ENCODE measurements at places on chromosomes 5 and 9.

- no peak for DNase-seq
These were observed 41.2 kb downstream of the ANKS6 start for GRCh38 chr9:98755006-98755618.

DNA sequence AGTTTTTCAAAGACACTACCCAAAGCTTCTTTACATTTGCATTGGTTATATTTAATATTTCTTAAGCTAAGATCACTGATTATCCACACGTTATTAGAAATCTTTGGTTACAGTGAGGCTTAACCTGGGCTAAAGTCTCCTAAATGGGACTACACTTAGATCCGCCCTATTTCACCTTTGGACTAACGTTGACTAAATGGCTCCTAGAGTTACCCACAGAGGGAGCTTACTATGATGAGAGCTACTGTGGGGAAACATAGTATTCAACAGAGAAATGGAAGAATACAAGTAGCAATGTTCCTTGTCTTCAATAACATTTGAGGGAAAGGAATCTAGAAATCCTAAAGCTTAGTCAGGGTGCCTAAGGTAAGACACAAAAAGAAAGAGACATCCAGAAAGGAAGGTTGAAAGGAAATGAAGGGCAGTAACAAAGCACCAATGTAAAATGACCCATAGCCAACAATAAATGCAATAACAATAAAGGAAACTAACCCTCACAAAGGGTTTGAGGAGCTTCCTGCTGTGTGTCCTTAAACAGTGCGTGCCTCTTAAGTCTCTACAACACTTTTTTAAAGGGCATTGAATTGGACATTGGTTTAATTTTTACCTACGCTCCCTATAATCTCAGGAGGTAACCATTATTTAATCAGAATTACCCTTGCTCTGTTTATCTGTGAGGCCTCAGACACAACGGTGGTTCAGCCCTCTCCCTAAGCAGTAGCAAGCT lies 217.1 kb downstream of the PJA2 start:
- DNase-seq = no peak

DNA sequence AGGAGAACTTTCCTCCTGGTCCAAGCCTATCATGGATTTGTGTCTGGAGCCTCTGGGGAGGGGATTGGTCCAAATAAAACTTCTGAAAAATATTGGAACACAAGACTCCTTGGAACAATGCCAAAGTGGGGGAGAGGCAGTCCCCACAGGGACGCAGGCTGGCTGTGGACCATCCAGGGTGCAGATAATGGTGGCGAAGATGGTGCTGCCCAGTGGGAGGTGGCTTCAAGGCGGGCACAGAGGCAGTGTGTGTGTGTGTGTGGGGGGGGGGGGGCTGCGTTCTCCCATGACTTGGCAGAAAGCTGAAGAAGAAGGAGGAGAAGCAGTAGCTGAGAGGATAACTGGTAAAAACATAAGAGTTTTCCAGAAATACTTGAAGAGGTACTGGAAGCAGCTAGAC lies 186.4 kb downstream of the MELK start:
- no peak for DNase-seq

DNA sequence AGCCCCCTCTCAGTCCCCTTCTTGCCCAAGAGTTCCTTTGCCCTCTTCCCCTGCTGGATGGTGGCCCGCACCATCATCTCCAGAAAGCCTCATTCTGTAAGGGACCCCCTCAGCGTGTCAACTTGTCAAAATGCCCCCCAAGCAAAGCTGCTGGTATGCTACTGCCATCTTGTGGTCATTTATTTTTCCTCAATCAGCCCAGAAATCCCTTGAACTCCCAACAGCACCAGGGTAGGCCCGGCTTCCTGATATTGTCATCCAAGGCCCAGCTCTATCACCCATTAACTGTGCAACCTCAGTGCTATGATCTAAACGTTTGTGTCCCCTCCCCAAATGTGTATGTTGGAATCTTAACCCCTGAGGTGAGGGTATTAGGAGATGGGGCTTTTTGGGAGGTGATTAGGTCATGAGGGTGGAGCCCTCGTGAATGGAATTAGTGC lies 53.2 kb upstream of the FBXW11 start:
- DNase-seq = no peak

DNA sequence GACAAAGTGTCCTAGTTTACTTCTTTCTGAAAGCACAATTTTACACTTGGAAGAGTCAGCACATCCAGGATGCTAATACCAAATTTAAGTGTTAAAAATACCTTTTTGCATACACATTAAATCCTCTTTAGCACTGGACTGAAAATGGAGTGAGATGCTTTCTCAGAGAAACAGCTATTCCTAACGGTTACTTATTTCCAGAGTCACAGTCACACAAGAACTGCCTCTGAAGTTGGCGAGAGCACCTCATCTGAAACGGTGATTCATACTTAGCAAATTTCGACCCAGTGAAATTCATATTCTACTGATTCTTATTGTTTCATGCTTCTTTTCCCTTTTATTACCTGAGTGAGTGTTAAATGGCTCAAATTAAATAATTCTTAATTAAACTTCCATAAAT lies 12.2 kb downstream of the CDH18 start:
- no peak for DNase-seq

- no peak for DNase-seq
These were observed 10.3 kb downstream of the PHYKPL start for GRCh38 chr5:178222292-178222691.
